ENCODE measurements at places on chromosomes 4 and X.

DNA sequence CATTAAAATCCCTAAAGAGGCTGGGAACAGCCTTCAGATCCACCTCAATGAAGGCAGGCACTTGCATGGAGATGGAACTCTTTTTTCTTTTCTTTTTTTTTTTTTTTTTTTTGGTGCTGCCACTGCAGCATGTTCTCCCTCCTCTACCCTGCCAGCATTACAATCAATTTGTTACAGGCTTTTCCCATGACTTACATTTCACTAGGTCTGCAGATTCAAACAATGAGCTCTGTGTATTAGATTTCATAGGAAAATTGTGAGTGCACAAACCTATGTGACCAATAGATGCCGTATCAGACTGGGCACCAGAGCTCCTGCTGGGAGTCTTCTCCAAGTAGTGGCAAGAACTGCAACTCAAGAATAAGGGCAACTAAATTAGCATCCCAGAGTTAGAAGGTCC, 63.8 kb upstream of the GABRQ start:
- no peak for DNase-seq

GRCh38 chr4:20698820-20699219, 1.4 kb upstream of the PACRGL start:
- no peak for DNase-seq

- DNase-seq: no peak
Observed at GRCh38 chr4:128288689-128289106, 1.1 kb upstream of the PGRMC2 start.

GRCh38 chr4:2624782-2625530, 88.5 kb downstream of the FAM193A start:
- peak; percentile 24 for DNase-seq

GRCh38 chr4:31748382-31748781, 1028.2 kb downstream of the PCDH7 start:
- no peak for DNase-seq

DNA sequence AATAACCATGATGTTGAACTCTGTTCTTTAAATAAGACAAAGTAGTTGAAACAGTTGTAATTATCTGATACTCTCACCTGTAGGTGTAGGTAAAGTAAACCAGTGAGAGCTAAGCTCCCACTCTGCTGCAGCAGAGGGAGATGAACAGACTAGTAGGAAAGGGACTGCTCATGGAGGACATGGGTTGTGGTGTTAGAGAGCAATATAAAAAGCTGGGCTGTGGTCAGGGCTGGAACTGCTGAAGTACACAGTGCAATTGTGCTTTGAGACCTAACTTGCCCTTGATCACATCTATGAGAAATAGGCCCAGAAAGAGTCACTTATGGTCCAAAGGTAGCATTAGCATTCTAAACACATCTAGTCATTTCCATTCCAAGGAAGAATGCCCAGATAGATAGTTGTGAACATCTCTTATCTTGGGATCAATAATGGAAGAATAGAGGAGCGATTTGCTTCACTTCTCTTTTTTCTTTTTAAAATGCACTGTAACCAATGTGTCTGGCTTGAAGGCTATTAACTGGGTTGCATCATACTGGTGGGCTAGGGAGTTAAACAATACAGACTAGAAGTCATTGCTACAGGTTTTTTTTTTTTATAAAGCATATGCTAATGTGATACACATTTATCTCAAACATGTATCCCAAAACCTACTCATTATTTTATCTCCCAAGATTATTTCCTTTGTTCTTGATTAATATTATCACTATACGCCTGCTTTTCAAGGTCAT, 251.3 kb upstream of the CENPE start:
- DNase-seq: no peak

DNA sequence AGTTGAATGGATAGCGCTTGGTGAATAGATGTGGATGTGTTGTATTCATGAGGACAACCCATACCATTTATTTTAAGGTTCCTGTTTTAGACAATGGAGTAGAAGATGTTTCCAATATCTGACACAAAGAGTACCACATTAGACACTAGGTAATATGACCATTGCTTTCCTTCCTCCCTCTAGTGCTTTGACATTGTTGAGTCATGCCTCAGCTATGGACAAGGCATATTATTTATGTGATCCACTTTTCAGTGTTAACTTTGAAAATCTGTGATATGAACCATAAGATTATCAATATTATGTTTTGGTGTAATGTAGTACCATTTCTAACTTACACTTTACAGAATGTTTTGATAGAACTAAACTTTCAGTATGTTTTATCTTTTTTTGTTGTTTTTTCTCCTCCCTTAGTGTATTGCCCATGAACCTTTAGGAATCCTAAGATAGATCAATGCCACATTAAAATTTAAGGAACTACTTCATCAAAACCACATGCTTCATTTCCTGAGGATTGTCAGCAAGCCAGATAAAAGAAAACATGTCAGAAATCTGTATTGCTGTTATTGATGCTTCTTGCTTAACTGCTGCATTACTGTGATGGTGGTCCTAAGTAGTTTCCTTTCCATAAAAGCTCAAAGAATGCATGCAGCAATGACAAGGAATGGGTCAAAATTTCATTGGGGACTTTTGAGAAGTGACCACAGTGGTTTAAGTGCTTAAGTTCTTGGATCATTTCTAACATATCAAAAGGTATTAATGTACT, 105.0 kb downstream of the PCDH7 start:
- no peak for DNase-seq

- peak; percentile 99 for DNase-seq
Observed at GRCh38 chr4:55948726-55949481, at the start of gene CEP135. Gene CEP135, plus strand, starts transcription at chr4:55948945. Its CDS starts 3,186 bp downstream, at chr4:55952131.

DNA sequence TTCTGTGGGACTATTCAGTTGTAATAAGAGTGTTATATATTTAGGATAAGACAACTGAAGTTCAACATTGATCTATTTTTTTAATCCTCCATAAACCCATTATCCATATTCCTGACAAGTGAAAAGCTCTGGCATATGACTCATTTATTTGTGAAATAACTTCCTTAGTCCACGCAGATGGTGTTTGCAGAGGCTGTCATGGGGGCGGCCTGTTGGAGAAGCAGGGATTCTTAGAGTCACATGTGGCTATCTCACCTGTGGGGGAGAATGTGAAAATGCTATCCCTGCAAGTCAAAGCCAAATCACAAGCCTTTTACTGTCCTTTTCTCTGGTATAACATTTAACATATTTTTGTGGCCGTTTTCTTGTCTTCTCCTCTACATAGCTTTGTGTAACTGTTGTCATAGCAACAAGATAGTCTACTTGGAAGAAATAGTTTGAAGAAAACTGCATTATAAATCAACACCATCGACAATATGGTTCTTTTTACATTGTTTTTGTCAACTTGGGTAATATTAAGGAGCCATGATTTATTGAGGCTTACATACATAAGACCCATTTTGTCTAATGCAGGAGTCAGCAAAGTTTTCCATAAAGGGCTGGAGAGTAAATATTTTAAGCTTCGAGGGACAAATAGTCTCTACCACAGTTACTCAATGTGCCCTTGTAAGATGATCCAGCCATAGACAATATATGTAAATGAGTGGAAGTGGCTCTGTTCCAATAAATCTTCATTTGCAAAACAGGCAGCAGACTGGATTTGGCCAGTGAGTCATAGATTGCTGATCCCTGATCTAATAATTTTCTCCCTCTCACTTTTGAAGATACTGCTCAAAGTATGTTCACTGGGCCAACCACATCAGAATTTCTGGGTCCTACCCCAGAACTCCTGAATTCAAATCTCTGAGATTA, 395.0 kb downstream of the DTHD1 start:
- no peak for DNase-seq

GRCh38 chrX:49155243-49155899, 7.2 kb upstream of the MAGIX start:
- peak; percentile 66 for DNase-seq

- no peak for DNase-seq
Observed at GRCh38 chrX:25288676-25289075, 272.9 kb upstream of the ARX start.

All from left lung (tissue), 14 donors.